ENCODE measurements at places on chromosomes 3 and 15. TPM values are rescaled to one million over a fixed set of nuclear protein-coding genes. Genes with fewer than 3 reads are reported as not detected.

GRCh38 chr3:157913741-157914150 is 192.5 kb downstream of the SHOX2 start:
- DNase-seq, result no peak

GRCh38 chr15:58330741-58331559 is 100.8 kb upstream of the LIPC start:
- DNase-seq, result no peak

DNA sequence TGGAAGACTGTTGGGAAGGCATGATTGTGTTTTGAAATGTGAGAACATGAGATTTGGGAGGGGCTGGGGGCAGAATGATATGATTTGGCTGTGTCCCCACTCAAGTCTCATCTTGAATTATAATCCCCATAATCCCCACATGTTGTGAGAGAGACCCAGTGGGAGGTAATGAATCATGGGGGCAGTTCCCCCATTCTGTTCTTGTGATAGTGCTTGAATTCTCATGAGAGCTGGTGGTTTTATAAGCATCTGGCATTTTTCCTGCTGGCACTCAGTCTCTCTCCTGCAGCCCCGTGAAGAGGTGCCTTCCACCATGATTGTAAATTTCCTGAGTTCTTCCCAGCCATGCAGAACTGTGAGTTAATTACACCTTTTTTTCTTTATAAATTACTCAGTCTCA is 430.5 kb downstream of the OTOL1 start:
- DNase-seq, result no peak

DNA sequence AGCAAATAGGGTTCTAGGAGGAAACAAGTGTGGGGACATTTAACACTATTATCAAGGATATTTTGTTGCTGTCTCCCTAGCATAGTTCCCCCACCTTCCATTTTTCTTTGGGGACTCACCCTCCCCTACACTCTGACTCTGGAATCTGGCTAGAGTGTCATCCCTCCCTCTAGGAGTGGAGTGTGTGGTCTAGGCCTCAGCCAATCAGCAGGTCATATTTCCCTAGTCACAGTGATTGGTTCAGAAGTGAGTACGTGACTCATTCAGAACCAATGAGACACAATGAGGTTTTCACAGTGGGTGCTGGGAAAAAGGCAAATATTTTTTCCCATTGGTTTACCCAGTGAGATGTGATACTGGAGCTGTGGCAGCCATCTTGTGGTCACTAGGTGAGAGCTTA is 234.4 kb downstream of the SHQ1 start:
- no peak for DNase-seq

GRCh38 chr3:31166249-31166885 is 271.9 kb upstream of the GADL1 start:
- DNase-seq, result peak; percentile 66

DNA sequence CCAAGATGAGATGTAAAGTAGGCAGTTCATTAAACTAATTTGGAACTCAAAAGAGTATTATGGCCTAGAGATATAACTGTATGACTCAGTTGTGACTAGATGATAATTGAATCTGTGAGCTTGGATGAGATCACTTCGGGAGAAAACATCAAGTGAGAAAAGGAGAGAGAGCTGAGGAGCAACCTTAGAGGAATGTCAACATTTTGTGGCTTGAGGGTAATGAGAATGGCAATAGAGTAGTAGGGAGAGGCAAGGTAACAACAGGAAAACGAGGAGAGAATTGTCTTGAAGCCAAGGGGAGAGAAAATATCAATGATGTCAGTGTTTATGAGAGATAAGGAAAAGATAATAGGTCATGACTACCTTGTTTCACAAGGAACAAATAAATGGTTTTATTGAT is 580.2 kb downstream of the NLGN1 start:
- DNase-seq, result no peak

- no peak for DNase-seq
Measured at GRCh38 chr3:98788651-98789050, 25.5 kb downstream of the ST3GAL6 start.

- DNase-seq, result no peak
Measured at GRCh38 chr3:140904521-140904920, 37.1 kb upstream of the SLC25A36 start.

DNA sequence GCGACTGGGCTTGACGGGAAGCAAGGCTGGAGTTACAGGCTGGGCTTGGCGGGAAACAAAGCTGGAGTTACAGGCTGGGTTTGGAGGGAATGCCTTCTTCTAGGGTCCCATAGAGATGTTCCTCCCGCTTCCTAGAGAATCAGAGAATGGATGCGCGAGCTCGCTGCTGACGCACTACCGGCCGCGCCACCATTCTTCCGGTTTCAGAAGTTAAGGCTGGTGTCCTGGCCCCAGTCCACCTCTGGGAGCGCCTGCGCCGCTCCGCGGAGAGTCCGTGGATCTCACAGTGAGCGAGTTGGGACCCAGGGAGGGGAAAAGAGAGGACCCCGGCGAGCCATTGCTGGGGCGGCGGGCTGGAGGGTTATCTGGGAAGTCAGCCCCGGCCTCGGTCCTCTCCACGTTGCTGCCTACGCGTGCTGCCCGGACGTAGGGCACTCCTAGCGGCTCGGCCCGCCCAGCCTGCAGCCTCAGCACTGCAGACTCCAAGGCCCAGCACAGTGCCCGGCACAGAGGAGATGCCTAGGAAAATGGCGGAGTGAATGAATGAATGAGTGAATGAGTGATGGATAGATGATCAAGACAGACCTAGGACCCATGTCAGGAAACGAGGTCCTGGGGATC is at the start of gene ZNF502:
Gene ZNF502 (plus strand): TSS at position 206 of the 621 bp plus-strand sequence. CDS start 7,602 bp downstream, outside the sequence.
- DNase-seq, result peak; percentile 72

DNA sequence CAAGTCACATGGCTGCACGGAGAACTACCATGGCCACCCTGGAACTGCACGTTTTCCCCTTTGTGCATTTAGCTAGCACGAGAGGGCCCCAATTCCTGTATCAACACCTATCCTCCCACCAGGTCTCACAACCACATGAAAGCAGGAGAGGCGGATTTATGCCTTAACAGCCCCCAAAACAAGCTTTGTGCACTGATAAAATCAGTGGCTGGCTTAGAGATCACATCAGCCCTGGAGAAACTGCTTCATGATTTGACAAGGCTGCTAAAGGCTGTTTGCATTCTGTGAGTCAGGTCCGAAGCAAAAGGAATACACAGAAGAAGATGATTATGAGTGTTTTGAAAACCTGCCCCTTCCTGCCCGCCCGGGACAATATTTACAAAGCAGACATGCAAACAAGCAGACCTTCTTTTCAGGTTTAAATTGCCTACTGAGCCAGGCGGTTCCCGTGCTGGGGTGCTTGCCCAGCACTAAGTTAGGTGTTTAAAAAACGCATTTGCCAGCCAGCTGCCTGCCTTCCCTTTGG is 25.9 kb downstream of the CEMIP start:
- DNase-seq, result no peak

DNA sequence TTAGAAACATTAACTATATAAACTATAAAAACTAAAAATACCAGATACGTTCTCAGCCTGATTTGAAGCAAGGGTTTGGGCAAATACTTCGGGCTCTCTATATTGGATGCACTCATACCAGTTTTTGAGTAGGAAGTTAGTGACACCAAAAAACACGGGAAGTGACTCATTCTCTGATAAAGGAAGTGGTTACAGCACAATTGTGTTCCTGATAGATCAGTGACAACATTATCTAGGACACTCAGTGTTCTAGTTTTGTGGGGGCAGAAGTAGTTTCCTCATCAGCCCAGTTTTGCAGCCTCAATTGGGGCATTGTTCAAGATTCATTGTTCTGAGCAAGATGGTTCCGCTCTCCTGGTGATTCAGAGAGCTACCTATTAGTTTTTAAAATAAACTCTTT is 469.6 kb upstream of the DPPA4 start:
- DNase-seq, result peak; percentile 45

DNA sequence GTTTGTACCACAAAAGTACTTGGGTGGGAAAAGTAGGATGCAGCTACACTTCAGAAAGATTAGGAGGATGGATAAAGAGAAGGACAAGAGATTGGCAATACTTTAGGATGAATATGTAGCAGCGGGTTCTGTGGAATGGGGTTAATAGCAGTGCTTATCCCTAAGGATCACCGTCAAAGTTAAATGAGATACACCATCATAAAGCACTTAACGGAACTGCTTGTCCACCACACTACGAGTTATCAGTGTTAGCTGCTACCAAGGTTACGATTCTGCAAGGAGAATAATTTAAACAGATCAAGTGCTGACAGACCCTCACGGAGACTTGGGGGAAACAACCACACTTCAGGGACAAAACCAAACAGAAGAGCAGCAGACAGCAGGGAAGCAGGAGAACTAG is 963 bp downstream of the SHQ1 start:
- DNase-seq, result no peak

- no peak for DNase-seq
Measured at GRCh38 chr15:89760303-89761008, 9.4 kb upstream of the MESP1 start.

GRCh38 chr15:40320931-40321371 is 2.5 kb upstream of the INAFM2 start:
- DNase-seq, result no peak

DNA sequence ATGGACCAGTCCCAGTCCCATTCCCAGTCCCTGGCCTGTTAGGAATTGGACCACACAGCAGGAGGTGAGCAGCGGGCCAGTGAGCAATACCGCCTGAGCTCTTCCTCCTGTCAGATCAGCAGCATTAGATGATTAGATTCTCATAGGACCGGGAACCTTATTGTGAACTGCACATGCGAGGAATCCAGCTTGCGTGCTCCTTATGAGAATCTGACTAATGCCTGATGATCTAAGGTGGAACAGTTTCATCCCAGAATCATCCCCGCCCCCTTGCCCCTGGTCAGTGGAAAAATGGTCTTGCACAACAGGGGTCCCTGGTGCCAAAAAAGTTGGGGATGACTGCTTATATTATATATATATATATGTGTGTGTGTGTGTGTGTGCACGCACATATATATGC is 63.1 kb downstream of the IFT57 start:
- DNase-seq, result no peak

DNA sequence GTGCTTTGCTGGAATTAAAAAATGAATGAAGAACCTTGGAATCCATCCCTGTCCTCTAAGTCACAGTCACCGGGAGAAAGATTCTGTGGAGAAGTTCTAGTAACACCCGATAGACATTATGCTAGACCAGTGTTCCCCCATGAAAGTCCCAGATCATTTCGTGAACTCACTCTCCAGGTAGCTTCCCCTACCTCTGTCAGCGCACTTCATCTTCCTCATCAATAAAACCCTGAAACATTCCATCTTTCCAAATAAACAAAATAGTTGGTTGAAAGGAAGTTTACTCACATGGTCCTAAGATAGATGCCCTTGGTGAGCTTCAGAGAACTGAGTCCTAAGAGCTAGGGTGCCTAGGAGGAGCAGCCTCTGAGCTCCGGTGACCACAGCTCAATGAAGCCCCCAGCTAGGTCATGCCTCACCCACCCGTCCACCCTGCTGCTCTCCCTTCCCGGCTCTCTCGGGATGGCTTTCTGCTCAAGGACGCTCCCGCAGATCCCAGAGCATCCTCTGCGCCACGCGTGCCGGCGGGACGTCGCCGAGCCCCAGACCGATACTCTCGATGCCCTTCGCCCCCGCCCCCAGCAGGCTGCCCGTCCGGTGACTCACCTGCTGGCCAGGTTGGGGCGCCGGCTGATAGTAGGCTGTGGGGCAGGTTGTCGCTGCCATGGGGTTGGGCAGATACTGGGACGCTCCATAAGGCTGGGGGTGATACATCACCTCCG is 776 bp downstream of the VGLL3 start:
- no peak for DNase-seq

- DNase-seq, result no peak
Measured at GRCh38 chr3:17686613-17687012, 55.8 kb downstream of the TBC1D5 start.

DNA sequence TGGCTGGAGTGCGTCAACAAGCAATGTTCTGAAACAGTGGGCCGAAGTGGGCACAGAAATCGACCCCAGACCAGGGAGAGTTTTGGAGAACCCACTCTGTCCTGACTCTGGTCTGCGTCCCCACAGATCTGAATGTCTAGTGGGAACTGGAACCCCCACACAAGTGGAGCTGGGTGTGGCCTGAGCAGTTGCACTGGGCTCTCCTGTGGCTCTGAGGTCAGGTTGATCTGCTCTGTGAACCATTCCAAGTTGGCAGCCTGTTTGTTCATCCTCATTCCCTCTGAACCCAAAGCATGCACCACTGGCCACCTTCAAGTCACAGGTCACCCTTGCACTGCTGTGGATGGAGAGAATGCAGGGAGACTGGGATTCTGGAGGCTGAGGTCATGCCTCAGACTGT is 60.5 kb downstream of the STARD5 start:
- DNase-seq, result no peak

DNA sequence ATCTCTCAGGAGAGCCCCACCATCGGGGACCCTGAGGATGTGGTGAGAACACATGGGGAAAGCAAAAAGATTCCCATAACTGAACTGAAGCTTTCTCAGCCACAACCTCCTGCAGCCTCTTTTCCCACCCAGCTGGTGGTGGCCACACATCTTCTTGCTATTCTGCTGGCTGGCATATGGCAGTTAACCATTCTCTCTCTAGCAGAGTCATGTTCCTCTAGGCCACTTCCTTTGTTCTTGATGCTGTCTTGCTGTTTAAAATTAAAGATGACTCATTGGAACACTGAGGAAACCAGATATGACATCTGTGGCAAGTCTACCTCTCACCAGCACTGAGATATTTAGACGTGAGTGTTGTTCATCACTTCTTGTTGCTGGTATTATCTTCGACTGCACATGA is 180.3 kb upstream of the ROBO2 start:
- DNase-seq, result no peak

- DNase-seq, result no peak
Measured at GRCh38 chr3:41682996-41683395, 278.9 kb downstream of the ULK4 start.

- DNase-seq, result no peak
Measured at GRCh38 chr3:197349368-197349767, 51.0 kb upstream of the DLG1 start.

- DNase-seq, result no peak
Measured at GRCh38 chr15:34654625-34655024, 71.2 kb upstream of the GOLGA8B start.

DNA sequence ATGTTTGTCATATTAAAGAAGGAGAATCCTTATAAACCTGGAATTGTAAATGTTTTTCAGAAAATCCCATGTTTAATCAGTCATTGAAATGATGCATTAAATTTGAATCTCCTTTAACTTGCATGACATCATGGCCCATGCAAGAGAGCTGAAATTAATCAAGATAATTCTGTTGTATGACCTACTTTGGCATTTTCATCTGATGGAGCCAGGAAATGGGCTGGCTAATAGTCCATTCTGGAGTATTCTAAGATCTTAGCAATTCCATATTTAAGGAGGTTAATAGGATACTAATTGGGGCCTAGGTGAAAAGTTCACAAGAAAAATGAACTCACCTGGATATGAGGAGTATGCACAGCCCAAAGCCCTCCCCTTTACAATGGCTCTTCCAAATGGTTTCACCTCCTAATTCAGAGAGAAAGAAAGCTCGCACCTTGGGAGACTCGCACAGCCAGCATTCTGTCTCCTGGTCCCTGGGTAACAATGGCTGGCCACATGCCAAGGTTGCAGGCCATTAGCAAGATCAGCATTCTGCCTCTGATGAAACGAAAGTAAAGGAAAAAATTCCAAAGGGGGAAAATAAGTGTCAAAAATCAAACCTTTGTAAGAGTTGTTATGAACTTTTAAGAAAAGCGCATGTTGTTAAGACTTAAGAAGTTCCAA is 786.4 kb downstream of the MCTP2 start:
- peak; percentile 81 for DNase-seq

The TOP2B gene
- total RNA-seq, result 91.0 TPM

The ADAMTS17 gene
- total RNA-seq, result 0.13 TPM

The PPP2R3A gene
- total RNA-seq, result 7.5 TPM

The TTLL13 gene
- 0.04 TPM for total RNA-seq

The CPLX3 gene
- total RNA-seq, result not detected

The GPR149 gene
- not detected for total RNA-seq

The CCDC39 gene
- not detected for total RNA-seq

Data from pulmonary artery endothelial cell (primary cell).